ENCODE measurements at places on chromosomes 4 and X.

GRCh38 chr4:55675196-55675793 is 39.2 kb upstream of the NMU start:
- DNase-seq, result no peak

GRCh38 chrX:28321286-28321685 is 266.0 kb upstream of the IL1RAPL1 start:
- DNase-seq, result no peak

- no peak for DNase-seq
Observed at GRCh38 chrX:153926552-153926857, 441 bp upstream of the ARHGAP4 start.

GRCh38 chr4:56649445-56650261 is 31.4 kb downstream of the HOPX start:
- no peak for DNase-seq

DNA sequence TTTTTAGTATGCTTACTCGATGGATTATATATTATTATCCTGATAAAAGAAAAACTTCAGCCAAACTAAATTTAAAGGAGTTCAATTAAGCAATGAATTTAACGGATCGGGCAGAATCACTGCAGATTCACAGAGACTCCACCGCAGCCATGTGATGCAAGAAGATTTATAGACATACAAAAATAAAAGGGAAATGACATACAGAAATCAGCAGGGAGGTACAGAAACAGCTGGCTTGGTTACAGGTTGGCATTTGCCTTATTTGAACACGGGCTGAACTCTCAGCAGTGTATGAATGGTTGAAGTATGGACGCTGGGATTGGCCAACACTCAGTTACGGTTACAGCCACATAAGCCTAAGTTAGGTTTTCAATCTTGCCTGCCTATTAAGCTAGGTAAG is 35.4 kb upstream of the DHRSX start:
- DNase-seq, result no peak

GRCh38 chrX:7941390-7942042 is 14.3 kb upstream of the PNPLA4 start:
- peak; percentile 25 for DNase-seq

- no peak for DNase-seq
Observed at GRCh38 chr4:80069837-80070731, 2.9 kb downstream of the ANTXR2 start.

- DNase-seq, result peak; percentile 76
Observed at GRCh38 chrX:74346088-74346487, 42.1 kb downstream of the ZCCHC13 start.

GRCh38 chrX:24149351-24150050 is at the start of gene ZFX:
ZFX (plus strand) TSS chrX:24149729; CDS start chrX:24172743, 23,014 bp downstream.
- DNase-seq, result peak; percentile 62

DNA sequence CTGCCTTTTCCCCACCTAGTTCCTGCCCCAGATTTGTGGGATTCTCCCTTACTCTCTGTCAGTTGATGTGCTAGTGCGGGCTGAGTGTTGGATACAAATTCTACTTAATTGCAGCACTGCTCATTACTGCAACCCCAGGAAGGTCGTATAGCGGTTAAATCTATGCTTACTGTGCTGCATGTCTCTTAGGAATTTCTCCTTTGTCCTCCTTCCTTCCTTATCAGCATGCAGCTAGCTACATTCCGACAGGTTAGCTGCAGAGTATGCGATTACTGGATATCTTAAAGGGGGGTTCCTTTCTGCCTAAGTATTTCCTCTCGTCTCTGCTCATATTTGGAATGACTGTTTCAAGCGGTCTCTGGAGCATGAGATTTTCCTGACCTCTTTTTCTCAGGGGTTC is 662.8 kb downstream of the TLL1 start:
- DNase-seq, result no peak

- DNase-seq, result no peak
Observed at GRCh38 chr4:106584337-106584989, 215.9 kb upstream of the GIMD1 start.

- no peak for DNase-seq
Observed at GRCh38 chrX:21699136-21699535, 41.0 kb upstream of the KLHL34 start.

DNA sequence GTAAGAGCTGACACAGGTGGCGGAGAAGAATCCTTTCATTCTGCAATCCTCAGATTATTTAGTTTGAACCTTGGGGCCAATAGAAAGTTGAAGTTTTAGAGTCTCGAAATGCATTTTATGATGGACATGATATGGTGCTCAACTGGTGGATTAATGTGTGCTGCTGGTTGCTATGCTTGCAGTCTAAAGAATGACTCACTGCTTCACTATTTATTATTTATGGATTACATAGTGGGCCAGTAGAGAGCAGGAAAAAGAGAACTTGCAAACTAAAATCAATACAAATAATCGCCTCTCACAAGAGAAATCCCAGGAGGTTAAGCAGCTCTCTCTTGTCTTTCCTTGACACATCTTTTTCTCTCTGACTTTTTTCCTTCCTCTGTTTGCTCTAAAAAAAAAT is 2326.8 kb upstream of the AGA start:
- no peak for DNase-seq

GRCh38 chr4:83340692-83341343 is 6.2 kb upstream of the HPSE start:
- peak; percentile 36 for DNase-seq

DNA sequence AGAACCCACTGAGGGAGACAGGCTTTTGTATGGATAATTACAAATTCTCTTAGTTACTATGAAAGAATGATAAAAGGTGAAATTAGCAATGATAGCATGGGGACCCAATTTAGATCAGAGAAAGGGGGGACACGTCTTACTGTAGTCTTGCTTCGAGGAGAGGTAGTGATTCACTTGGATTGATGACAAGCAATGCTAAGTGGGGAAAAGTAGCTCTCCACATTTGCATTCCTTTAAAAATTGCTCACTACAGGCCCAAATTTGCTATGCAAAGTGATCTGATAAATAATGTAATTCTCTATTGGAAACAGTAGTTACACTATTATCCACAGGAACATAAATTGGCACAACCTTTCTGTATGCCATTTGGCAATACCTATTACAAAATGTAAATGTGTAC is 42.5 kb upstream of the MAP3K15 start:
- DNase-seq, result no peak

DNA sequence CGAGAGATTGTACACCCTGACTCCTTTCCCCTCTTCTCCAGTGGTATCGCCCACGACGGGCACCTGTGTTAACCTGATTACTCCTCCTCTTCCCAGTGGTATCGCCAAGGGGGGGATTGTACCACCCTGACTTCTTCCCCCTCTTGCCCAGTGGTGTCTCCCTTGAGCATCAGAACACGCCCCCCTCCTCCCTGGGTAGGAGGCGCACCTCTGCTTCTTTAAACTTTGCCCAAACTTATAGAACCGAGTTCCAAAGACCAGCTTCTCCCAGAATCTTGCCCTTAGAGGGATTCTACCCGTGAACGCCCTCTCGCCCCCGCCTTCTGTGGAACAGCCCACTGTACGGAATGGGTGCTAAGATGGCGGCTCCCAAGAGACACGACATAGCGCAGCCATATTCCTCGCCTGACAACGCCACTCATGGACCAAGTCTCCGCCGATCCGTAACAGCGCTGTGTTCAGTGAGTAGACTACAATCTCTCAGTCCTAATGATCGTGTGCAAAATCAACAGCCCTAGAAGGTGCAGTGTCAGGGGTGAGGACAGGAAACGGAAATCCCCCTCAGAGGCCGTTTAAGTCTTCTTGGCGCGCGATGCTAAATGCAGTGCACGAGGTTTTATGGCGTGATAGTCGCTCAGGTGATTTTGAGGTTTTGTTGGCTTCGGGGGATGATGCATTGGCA is 4.2 kb upstream of the ZNF157 start:
- peak; percentile 80 for DNase-seq

- DNase-seq, result peak; percentile 85
Observed at GRCh38 chr4:91448668-91449330, 855.0 kb upstream of the GRID2 start.
